ENCODE measurements at places on chromosomes 1 and 21.

GRCh38 chr1:56806804-56807203, 12.4 kb downstream of the FYB2 start:
- DNase-seq, result no peak

DNA sequence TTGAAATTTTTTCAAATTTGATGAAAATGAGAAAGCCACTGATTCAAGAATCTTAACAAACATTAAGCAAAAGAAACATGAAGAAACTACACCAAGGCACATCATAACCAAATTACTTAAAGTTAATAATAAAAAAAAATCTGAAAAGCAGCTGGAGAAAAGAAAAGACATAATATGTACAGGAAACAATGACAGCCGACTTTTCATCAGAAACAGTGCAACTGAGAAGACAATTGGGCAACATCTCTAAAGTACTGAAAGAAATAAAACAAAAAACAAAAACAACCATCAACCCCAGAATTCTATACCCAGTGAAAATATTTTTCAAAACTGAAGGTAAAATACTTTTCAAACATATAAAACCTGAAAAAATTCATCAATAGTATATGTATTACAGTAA, 73.8 kb upstream of the DMRTA2 start:
- no peak for DNase-seq

- DNase-seq, result no peak
These were observed 477 bp downstream of the SNAP47 start for GRCh38 chr1:227735539-227736285.

- DNase-seq, result no peak
These were observed 94.6 kb downstream of the ATP6V1G3 start for GRCh38 chr1:198445872-198446271.

DNA sequence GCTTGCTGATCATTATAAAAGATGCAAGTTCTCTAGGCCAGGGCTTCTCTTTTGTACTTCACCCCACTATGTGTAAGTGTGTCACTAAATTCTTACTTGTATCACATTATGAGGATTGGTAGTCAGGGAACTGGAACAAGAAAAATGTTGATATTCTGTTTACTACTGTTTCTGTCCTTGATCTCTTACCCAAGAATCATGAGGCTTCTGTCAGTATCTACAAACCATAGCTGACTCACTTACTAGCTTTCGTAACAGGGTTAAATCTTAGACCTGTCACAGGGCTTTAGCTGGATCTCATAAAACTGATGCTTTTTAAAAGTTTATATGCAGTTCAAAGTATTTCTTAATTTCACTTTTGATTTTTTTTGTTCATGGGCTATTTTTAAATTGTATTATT, 681.2 kb downstream of the PLPP3 start:
- DNase-seq, result no peak

DNA sequence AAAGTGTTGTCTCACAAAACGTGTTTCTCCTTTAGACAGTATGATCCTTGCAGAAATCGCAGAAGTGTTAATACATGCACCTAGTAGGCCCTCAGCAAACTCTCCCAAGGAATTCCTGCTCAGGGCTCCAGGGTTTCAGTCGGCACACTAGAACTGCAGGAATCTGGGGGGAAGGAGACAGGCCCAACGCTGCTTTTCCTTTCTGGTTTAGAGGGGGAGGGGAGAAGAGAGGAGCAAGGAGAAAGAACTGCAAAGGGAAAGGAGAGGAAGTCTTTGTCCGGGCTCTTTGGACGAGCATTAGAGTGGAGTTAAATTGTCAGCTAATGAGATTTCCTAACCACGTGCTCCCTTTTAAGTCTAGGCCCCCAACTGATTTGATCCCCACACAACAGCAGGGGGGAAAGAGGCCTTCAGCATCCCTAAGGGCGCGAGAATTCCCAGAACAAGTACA, 103.7 kb upstream of the SOD1 start:
- no peak for DNase-seq

DNA sequence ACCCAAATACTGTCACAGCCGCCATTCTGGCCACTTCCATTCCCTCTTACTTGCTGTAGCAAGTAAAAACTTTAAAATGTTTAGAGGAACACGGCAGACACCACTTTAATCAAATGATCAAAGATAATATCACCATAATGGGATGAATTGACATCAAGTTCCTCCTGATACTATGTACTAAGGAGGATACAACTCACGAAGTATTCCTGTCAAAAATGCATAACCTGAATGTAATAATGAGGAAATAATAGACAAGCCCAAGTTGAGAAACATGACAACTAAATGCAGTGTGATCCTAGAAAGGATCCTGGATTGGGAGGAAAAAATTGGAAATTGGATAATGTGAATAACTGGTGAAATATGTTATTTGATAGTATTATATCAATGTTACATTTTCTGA, 3.9 kb downstream of the KDF1 start:
- DNase-seq, result no peak

- DNase-seq, result no peak
These were observed at the start of gene TBX15 for GRCh38 chr1:118988186-118989005. Gene TBX15, minus strand, starts transcription at chr1:118988343. Its CDS starts 548 bp downstream, at chr1:118987795.

GRCh38 chr21:39384674-39385298, 35.9 kb upstream of the HMGN1 start:
- no peak for DNase-seq

- peak; percentile 81 for DNase-seq
These were observed 2.8 kb downstream of the KCNJ9 start for GRCh38 chr1:160083968-160084770.

GRCh38 chr21:34869545-34869944, 179.6 kb downstream of the RUNX1 start:
- DNase-seq, result no peak

DNA sequence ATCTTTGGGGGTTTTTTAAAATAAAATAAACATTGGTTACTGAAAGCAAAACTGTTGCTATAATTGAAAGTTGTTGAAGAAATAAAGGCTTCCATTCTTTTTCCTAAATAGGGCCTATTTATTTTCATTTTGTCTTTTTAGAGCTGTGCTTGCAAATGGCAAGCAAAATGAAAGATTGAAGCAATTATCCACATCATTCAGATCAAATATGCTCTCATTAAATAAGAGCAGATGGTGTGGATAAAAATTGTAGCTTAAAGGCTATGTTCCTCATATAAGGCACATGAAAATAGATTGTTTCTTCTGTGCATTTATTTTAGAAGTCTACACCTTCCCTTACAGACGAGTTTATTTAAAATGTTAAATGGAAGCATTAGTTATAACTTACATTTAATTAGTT, 1317.7 kb downstream of the MRPL39 start:
- DNase-seq, result no peak

- no peak for DNase-seq
These were observed 5.3 kb upstream of the TFF2 start for GRCh38 chr21:42356046-42356445.

GRCh38 chr1:170698301-170699275, 34.7 kb downstream of the PRRX1 start:
- no peak for DNase-seq

- DNase-seq, result no peak
These were observed 92.4 kb upstream of the PGBD5 start for GRCh38 chr1:230518511-230518910.

GRCh38 chr1:200473698-200474371, 64.0 kb upstream of the ZNF281 start:
- peak; percentile 20 for DNase-seq

- DNase-seq, result no peak
These were observed 187.2 kb downstream of the FGGY start for GRCh38 chr1:59484096-59484495.

DNA sequence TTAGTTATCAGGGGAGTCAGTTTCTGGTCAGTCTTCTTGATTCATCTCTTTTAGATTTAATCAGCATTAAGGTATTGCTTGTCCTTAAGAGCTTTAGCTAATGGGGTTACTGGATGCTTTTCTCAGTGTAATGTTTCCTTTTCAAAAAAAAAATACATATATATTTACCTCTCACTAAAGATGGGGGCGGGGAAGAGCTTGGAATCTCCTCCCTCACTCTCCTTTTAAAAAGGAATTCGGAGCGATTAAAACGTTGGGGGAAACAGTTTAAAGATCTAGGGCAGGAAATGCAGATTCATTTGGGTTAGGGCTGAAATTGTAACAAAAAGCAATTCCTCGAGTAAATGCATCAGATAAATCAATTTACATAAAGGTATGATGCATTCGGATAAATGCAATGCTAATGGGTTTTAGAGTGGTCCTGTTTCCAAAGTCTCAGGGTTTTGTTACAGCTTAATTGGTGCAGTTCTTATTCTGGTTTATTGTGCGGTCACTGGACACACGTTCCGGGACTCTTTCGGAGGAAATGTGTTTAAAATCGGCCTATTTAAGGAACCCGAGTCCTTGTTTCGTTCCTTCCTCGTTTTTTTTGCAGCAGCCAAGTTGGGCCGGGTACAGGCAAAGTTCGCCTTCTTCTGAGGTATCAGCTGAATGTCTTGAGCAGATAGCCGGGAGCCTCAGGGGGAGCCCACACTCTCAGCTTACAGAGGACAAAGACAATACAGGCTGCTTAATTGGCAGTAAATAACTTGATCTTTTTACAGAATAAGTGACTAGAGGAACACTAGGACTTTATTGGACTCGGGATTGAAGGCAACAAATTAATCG, 1.6 kb downstream of the LMO4 start:
- peak; percentile 18 for DNase-seq

- no peak for DNase-seq
These were observed 668 bp downstream of the KIF14 start for GRCh38 chr1:200619894-200620272.

- DNase-seq, result no peak
These were observed 6.8 kb upstream of the RCAN1 start for GRCh38 chr21:34621434-34622350.

DNA sequence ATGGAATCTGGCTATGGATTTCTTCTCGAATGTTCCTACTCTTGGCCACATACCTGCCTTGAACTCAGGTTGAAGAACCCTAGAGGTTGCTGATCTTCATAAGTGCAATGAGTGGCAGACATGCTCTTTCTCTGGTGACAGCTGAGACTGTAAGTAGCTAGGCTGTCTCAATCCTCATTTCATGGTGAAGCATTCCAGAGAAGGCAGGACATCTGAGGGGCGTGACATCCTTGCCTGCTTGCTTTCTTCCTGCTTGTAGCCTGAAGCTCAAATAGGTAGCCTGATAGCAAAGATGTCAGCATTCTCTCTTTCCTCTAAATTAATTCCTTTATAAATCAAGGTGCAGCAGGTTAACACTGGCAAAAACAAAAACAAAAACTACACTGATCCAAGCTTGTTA, 114.6 kb upstream of the MAGI3 start:
- DNase-seq, result no peak

- no peak for DNase-seq
These were observed 43.4 kb upstream of the SLC25A33 start for GRCh38 chr1:9495854-9496374.

DNA sequence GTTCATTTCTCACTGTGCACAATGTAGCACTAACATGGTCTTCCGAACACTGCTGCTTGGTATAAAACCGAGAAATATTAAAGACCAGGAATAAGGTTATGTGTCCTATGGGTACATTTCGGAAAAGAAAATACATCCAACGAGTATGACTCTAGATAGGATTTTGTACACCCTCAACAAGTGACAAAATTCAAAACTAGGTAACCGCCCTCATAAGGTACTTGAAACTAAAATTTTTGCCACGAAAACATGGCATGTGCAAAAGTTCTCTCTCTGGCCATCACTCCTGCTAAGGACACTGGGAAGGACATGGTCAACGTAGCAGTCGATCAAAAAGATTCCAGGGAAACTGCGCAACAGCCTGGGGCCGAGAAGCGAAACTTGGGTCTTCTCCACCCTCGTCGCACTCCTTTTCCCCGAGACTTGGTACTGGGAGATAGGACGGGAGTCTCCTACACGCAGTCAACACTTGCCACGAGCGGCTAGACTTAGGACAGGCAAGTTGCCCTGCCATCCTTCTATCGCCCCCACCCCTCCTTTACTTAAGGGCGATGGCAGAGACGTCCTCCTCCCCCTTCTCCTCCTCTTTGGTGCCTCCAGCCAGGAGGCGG, 338 bp upstream of the TOR1AIP1 start:
- no peak for DNase-seq

DNA sequence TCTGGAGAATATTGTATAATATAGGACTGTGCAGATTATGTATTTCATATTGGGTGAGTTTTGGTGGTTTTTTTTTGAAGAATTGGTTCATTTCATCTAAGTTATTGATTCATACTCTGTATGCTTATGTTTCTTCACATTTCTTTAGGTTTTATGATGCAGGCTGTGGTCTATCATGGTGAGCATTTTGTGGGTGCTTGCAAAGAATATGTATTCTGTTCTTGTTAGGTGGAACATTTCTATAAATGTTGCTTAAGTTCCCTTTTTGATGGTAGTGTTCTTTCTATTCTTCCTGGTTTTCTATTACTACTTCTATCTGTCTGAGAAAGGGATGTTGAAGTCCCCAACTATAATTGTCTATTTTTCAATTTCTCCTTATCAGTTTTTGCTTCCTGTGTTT, 42.6 kb downstream of the PKN2 start:
- DNase-seq, result no peak

- DNase-seq, result no peak
These were observed 29.3 kb downstream of the IER5 start for GRCh38 chr1:181117648-181118449.

GRCh38 chr1:155192346-155193274, 15.1 kb downstream of the THBS3 start:
- DNase-seq, result peak; percentile 75

DNA sequence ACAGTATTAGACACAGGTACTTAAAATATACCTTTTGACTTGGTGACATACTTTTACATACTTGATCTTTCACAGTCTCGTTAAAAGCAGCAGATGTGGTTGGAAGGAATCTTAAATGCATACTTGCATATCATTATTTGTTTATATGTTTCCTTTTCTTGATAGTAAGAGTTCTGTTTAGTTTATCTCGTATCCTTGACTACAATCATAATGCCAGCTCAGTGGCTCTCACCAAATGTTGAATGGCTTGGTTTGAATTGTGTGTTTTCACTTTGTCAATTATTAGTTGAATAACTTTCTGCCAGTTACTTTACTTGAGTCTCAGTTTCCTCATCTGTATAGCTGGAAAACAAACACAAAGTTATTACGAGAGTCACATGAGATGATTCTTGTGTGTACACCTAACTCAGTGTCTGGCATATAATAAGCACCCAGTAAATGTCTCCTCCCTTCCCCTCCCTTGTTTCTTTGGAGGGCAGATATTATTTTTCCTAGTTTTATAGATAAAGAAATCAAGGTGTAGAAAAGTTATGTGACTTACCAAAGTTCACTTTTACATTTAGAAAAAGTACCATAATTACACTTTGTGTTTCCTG, 131.6 kb upstream of the IVNS1ABP start:
- no peak for DNase-seq

DNA sequence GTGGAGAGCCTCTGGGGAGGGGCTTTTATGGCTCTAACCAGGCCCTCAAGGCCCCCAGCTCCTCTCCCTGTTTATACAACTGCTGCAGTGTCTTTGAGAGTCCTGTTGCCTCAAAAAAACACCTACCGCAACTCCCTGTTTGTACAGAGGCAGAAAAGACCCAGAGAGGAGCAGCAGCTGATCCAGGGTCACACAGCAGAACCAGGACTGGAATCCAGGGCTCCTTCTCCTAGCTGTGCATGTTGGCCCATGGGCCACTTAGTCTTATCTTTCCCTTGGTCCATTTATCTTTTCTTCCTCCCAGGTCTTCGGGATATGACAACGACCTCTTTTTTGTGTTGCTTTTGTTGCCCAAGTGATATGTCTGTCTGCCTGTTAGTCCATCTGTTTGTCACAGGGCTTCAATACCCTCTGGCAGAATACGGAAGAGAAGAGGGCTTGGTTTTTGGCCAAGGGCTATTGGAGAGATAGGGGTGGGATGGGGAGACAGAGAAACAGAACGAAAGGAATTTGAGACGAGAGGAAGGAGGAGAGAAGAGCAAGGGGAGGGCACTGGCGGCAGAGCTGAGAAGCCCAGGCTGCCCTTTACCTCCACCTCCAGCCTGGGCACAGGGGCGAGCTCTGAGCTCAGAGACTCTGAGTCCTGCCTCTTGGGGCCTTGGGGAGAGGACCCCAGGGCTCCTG, 33.5 kb upstream of the WASF2 start:
- no peak for DNase-seq

Measured in CD4-positive, alpha-beta T cell treated with Interleukin-21 for 1 hour (primary cell).